Progenitor cell of endocrine pancreas (in vitro differentiated cells): ENCODE measurements at places on chromosomes 3 and 15.
A peak's percentile ranks its signal among the peaks of the same experiment; 100 is the strongest.

DNA sequence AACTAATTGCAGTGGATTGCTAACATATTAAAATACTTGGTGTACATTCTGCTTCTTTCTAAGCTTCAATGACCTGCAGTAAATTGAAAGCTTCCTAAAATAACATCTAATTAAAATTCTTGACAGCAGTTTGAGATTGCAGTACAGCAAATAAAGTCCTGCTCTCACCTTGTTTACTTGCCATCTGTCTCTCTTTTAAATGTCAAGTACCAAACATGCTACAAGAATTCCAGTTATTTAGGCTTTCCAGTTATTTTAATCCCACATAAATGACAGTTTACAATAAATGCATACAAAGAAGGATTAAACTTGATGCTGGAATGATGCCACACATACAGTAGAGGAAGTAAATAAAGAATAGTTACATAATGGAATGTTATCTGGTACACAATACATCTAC, 33.2 kb downstream of the CBLB start:
- DNase-seq: no peak
- no peak overlapping the region for H3K4me3 ChIP-seq
- peaks cover 35% of the 10 kb centered on the region for H3K4me1 ChIP-seq
- no peaks in the 10 kb centered on the region for H3K27me3 ChIP-seq

- H3K4me1 ChIP-seq: peaks cover 15% of the 10 kb centered on the region
- H3K27me3 ChIP-seq: no peaks in the 10 kb centered on the region
- H3K4me3 ChIP-seq: no peak overlapping the region
- no peak overlapping the region for H3K27ac ChIP-seq
These were observed 163.8 kb upstream of the ARHGEF26 start for GRCh38 chr3:153957421-153957820.

GRCh38 chr3:130779031-130779430, 32.4 kb upstream of the PIK3R4 start:
- no peak overlapping the region for H3K27ac ChIP-seq
- H3K36me3 ChIP-seq: no peaks in the 10 kb centered on the region
- peaks cover 8% of the 10 kb centered on the region for H3K27me3 ChIP-seq
- no peak for DNase-seq
- H3K4me3 ChIP-seq: no peak overlapping the region

GRCh38 chr3:186920301-186920700, 10.0 kb upstream of the ST6GAL1 start:
- no peak overlapping the region for H3K27ac ChIP-seq
- H3K36me3 ChIP-seq: no peaks in the 10 kb centered on the region
- no peak overlapping the region for H3K4me3 ChIP-seq
- peaks cover 25% of the 10 kb centered on the region for H3K4me1 ChIP-seq
- peaks cover 4% of the 10 kb centered on the region for H3K27me3 ChIP-seq
- no peak for DNase-seq

GRCh38 chr15:66673410-66674322, 28.4 kb upstream of the SMAD6 start:
- H3K27ac ChIP-seq: no peak overlapping the region
- DNase-seq: no peak
- no peaks in the 10 kb centered on the region for H3K27me3 ChIP-seq
- H3K4me3 ChIP-seq: no peak overlapping the region
- H3K4me1 ChIP-seq: peaks cover 16% of the 10 kb centered on the region

- H3K36me3 ChIP-seq: no peaks in the 10 kb centered on the region
- no peaks in the 10 kb centered on the region for H3K4me1 ChIP-seq
- no peaks in the 10 kb centered on the region for H3K27me3 ChIP-seq
- no peak overlapping the region for H3K27ac ChIP-seq
- DNase-seq: no peak
These were observed 498.7 kb downstream of the CNTN6 start for GRCh38 chr3:1591327-1592028.

GRCh38 chr3:197336348-197336747, 37.9 kb upstream of the DLG1 start:
- no peak for DNase-seq
- H3K4me3 ChIP-seq: no peak overlapping the region
- H3K27ac ChIP-seq: no peak overlapping the region
- H3K27me3 ChIP-seq: peaks cover 5% of the 10 kb centered on the region
- H3K36me3 ChIP-seq: no peaks in the 10 kb centered on the region

GRCh38 chr15:68930268-68931022, at the start of gene SPESP1:
Gene SPESP1, plus strand, starts transcription at chr15:68930525. Its CDS starts 129 bp downstream, at chr15:68930654.
- peaks cover 4% of the 10 kb centered on the region for H3K27me3 ChIP-seq
- no peak for DNase-seq
- no peak within 1 kb of the TSS for H3K4me3 ChIP-seq
- H3K4me1 ChIP-seq: no peaks in the 10 kb centered on the region
- H3K36me3 ChIP-seq: peaks cover 2% of the 10 kb centered on the region

GRCh38 chr3:75981401-75981800, 196.1 kb upstream of the ZNF717 start:
- no peak overlapping the region for H3K27ac ChIP-seq
- no peaks in the 10 kb centered on the region for H3K27me3 ChIP-seq
- no peaks in the 10 kb centered on the region for H3K4me1 ChIP-seq
- H3K36me3 ChIP-seq: no peaks in the 10 kb centered on the region
- no peak for DNase-seq

DNA sequence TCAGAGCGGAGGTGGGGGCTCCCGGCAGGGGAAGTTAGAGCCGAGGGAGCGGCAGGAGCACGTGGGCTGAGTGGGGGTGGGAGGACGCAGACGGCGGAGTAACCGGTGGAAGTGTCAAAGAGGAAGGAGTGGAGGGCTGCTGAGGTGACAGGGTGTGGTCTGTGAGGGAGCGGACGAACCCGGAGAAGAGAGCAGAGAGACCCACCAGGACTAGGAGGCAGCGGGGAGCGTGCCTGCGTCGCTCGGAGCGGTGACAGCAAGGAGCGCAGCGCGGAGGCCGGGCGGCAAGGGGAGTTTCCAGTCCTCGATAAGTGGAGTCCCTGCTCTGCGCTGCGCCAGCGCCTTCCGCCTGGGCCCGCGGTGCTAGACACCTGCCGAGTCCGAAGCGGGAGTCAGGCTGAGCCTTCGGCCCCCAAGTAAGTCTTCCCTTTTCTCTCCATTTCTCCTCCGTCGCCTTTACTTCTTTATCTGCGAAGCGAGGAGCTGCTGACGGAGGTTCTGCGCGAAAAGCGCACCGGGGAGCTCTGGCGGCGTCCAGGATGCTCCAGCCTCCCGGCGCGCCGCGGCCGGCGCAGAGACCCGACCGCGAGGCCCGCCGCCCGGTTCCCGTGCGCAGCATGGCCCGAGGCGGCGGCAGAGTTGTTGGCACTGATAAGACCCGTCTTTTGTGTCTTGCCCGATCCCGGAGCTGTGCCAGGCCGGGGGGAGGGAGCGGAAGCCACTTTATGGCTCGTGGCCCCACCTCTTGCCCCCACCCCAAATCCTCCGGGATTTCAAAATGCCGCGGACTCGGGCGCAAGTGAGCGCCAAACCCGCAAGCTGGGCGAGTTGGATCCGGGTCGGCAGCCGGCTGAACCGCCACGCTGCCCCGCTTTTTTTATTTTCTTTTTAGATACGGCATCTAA, 533.0 kb upstream of the SEMA6D start:
- no peaks in the 10 kb centered on the region for H3K36me3 ChIP-seq
- H3K27me3 ChIP-seq: peaks cover 53% of the 10 kb centered on the region
- peak overlapping the region; percentile 89 for H3K4me3 ChIP-seq
- H3K27ac ChIP-seq: peak overlapping the region; percentile 89
- peak; percentile 40 for DNase-seq

GRCh38 chr15:27077790-27078189, 106.8 kb downstream of the GABRG3 start:
- H3K27me3 ChIP-seq: peaks cover 5% of the 10 kb centered on the region
- no peaks in the 10 kb centered on the region for H3K36me3 ChIP-seq
- no peak for DNase-seq
- peaks cover 4% of the 10 kb centered on the region for H3K4me1 ChIP-seq

- no peak for DNase-seq
- H3K36me3 ChIP-seq: peaks cover 1% of the 10 kb centered on the region
- no peak overlapping the region for H3K27ac ChIP-seq
- peaks cover 1% of the 10 kb centered on the region for H3K4me1 ChIP-seq
- no peaks in the 10 kb centered on the region for H3K27me3 ChIP-seq
- no peak overlapping the region for H3K4me3 ChIP-seq
These were observed 182.4 kb downstream of the PTPRG start for GRCh38 chr3:61743686-61744242.

DNA sequence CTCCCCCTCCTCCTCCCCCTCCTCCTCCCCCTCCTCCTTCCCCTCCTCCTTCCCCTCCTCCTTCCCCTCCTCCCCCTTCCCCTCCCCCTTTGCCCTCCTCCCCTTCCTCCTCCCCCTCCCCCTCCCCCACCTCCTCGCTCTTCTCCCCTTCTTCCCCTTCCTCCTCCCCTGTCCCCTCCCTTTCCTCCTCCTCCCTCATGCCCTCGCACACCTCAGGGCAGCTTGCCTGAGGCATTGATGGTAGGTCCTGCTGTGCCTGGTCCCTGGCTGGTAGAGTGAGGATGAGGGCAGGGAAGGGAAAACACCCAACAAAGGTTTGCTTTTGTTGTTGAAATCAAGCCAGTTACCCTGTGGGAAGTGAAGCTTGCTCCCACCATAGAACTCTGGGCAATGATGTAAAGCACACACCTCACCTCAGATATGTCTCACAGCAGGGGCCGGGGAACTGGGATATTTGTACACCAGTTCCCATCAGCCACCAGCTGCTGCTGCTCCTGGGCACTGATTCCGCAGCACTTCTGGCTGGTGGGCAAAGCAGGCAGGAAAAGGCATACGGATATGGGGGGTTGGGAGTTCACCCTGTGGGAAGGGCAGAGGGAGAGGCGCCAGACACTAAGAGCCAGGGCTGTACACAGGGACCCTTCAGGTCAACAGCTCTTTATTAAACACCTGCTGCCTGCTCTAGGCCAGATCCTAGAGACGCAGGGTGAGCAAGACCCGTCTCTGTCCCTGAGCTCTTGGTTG, 13.8 kb downstream of the ISG20 start:
- no peaks in the 10 kb centered on the region for H3K4me1 ChIP-seq
- no peak overlapping the region for H3K27ac ChIP-seq

GRCh38 chr3:21170964-21171363, 580.0 kb downstream of the ZNF385D start:
- no peak overlapping the region for H3K4me3 ChIP-seq
- no peak overlapping the region for H3K27ac ChIP-seq
- no peaks in the 10 kb centered on the region for H3K27me3 ChIP-seq
- no peaks in the 10 kb centered on the region for H3K36me3 ChIP-seq
- H3K4me1 ChIP-seq: no peaks in the 10 kb centered on the region
- DNase-seq: no peak

- DNase-seq: no peak
- peaks cover 32% of the 10 kb centered on the region for H3K4me1 ChIP-seq
- no peak overlapping the region for H3K4me3 ChIP-seq
- no peaks in the 10 kb centered on the region for H3K36me3 ChIP-seq
- H3K27me3 ChIP-seq: no peaks in the 10 kb centered on the region
- H3K27ac ChIP-seq: peak overlapping the region; percentile 85
These were observed 10.3 kb downstream of the TM4SF1 start for GRCh38 chr3:149366941-149367840.

DNA sequence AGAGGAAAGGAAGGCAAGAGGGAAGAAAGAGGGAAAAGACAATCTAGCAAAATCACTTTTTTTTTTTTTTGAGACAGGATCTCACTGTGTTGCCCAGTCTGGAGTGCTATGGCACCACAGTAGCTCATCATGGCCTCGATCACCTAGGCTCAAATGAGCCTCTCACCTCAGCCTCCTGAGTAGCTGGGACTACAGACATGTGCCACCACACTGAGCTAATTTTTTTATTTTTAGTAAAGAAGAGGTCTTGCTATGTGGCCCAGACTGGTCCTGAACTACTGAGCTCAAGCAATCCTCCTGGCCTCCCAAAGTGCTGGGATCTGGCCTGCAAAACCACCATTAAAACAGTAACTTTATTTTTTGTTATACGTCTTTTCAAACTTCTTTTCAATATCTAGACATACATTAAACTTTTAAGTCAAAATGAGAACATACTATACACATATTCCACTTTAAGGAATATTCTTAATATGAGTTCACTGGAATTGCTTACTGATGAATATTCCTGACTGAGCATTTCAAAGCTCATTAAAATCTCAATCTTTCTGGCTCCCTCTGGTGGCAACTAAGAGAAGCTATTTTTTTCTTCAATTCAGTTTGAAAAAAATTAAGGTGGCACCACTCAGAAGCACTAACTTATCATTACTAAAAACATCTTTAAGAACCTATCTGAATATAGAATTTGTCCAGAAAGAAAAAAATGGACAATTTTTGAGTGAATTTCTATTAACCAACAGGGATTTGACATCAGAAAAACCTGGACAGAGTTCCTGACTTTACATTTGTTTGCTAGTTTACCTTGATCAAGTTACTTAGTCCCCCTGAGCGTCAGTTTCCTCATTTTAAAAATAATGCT, 40.9 kb downstream of the UACA start:
- no peak for DNase-seq
- H3K27ac ChIP-seq: no peak overlapping the region
- no peak overlapping the region for H3K4me3 ChIP-seq
- H3K36me3 ChIP-seq: no peaks in the 10 kb centered on the region
- H3K4me1 ChIP-seq: peaks cover 15% of the 10 kb centered on the region

GRCh38 chr3:64901986-64902516, 214.3 kb upstream of the ADAMTS9 start:
- H3K36me3 ChIP-seq: no peaks in the 10 kb centered on the region
- DNase-seq: no peak
- no peaks in the 10 kb centered on the region for H3K27me3 ChIP-seq
- peaks cover 5% of the 10 kb centered on the region for H3K4me1 ChIP-seq
- H3K4me3 ChIP-seq: no peak overlapping the region

- H3K27ac ChIP-seq: peak overlapping the region; percentile 94
- DNase-seq: no peak
- peaks cover 4% of the 10 kb centered on the region for H3K36me3 ChIP-seq
- no peaks in the 10 kb centered on the region for H3K27me3 ChIP-seq
- peaks cover 26% of the 10 kb centered on the region for H3K4me1 ChIP-seq
These were observed 18.3 kb downstream of the MAGEL2 start for GRCh38 chr15:23629234-23629805.

DNA sequence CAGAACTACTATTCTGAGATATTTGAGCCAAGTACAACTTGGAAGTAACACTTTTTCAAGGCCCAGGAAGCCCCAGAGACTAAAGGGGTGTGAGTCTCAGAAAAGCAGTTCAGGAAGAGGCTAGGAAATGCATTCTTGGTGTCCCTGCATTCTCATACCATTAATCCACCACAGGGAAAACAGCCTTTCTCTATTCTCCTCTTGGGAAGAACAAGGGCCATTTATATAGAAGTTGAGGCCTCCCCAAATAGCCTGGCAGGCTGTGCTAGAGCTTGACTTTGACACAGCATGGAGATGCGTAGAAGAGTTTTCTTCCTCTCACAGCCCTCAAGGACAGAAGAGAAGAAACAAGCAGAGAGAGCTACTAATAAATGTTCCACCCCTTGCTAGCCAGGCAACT, 5.5 kb upstream of the NR2C2 start:
- H3K4me1 ChIP-seq: peaks cover 50% of the 10 kb centered on the region
- H3K4me3 ChIP-seq: no peak overlapping the region
- H3K27me3 ChIP-seq: no peaks in the 10 kb centered on the region

- H3K27me3 ChIP-seq: peaks cover 14% of the 10 kb centered on the region
- DNase-seq: peak; percentile 22
- no peaks in the 10 kb centered on the region for H3K36me3 ChIP-seq
- no peak overlapping the region for H3K27ac ChIP-seq
- H3K4me1 ChIP-seq: no peaks in the 10 kb centered on the region
- H3K4me3 ChIP-seq: no peak overlapping the region
These were observed 61.7 kb downstream of the FMN1 start for GRCh38 chr15:33132722-33133345.
